Stimulated activated CD4-positive, alpha-beta T cell treated with anti-CD3 and anti-CD28 coated beads, Interleukin-2, amount 100 ng/mL, for 24 hours (primary cell): ENCODE measurements at places on chromosomes 5 and 9.

DNA sequence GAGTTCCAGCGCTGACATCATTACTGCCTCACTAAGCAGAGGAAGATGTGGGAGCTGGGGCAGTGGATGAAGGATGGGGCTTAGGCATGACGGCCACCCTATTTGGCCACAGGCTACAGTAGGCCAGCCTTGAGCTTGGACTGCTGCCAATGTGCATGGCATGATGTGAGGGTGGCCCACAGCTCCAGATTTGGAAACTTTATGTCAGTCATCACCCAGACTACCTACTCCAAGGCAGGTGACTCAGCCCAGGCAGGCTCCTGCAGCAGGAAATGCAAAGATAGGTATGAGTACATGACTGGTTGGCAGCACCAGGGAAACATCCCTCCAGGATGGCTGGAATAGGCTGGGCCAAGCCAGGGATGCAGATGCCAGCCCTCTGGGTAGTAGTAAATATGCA is 303.6 kb downstream of the SPOCK1 start:
- no peak for DNase-seq

GRCh38 chr5:156670615-156671014 is 179.5 kb upstream of the PPP1R2B start:
- DNase-seq: no peak

- DNase-seq: no peak
Observed at GRCh38 chr5:144710637-144711036, 540.0 kb downstream of the KCTD16 start.

DNA sequence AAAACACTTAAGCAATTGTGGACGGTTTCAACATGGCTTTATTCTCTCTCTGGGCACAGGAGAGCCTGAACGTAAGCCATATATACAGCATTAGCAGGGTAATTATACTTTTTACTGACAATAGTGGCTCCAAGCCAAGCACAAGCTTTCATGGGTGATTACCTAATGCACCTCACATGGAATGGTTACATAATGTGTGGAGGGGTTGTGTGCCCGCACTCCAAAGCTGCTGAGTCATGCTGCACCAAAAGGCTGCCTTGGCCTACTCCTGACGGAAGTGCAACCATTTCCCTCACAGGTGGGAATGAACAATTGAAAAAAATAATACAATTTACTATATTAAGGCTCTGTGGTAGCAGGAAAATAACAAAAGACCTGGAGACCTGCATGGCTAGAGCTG is 86.5 kb upstream of the ATP10B start:
- DNase-seq: no peak

GRCh38 chr9:70382709-70383605 is 31.5 kb downstream of the KLF9 start:
- DNase-seq: no peak

DNA sequence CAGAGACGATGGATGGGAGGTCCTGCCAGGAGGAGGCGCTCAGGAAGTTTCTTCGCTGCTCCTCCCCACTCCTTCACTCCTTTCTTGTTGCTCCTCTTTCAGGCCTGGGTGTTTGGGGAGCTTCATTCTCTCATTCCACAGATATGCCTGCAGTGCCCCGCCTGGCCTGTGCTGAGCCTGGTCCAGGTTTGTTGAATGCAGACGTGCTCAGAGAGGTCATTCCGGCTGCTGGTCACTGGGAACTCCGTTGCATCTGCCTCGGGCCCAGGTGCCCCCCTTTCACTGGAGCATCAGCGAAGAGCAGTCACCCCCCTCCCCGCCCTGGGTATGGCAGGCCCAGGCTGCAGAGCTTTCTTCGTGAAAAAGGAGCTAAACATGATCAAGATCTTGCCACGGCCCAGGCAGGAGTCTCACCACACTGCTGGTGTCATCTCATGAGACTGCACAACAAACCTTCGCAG is 15.5 kb downstream of the SURF6 start:
- DNase-seq: no peak

GRCh38 chr5:120926471-120926870 is 462.4 kb downstream of the PRR16 start:
- DNase-seq: no peak

- DNase-seq: no peak
Observed at GRCh38 chr9:80707120-80707519, 982.2 kb downstream of the TLE1 start.

DNA sequence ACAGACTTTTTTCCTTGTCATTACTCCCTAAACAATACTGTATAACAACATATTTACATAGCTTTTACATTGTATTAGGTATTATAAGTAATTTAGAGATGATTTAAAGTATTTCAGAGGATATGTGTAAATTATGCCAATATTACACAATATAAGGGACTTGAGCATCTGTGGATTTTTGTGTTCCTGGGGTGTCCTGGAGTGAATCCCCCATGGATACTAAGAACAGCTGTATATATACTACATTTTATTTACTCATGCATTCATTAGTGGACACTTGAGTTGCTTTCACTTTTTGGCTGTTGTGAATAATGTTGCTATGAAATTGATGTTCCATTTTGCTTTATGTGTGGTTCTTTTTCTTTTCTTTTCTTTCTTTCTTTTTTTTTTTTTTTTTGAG is 348.8 kb downstream of the SH3GL2 start:
- no peak for DNase-seq

DNA sequence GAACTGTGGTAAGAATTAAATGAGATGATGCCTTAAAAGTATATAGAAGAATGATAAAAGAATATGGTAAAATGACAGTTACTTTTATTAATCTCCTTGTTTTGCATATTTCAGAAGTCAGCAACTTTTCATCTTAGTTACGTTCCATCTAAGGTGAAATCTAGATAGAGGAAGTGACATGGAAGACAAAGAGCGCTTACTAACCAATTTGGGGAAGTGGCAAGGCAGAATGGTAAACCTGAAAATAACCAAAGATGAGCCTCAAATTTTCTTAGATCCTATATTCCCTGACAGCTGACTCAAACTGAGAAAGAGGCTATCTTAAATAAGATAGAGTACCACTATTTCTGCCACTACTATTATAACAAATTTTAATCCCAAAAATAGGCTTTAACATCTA is 52.5 kb downstream of the FGF10 start:
- DNase-seq: no peak

DNA sequence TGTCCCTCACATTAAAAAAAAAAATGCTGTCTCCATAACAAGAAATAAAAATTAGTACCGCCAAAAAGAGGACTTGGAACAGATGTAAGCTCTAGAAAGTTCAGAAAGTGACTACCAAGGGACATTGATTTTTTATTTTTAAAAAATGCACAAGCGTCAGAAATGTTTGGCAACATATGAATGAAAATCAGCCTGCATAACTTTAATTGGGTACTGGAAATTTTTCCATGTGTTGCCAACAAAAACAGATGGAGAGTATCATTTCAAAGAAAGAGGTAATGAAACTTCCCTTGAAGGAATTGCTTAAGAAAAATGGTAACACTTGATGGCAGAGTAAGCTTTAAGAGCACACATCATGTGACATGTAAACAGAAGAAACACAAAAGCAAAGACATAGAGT is 47.2 kb downstream of the OR2K2 start:
- no peak for DNase-seq

- DNase-seq: no peak
Observed at GRCh38 chr5:158165647-158166046, 306.7 kb upstream of the CLINT1 start.

- no peak for DNase-seq
Observed at GRCh38 chr5:76617675-76618074, 5.5 kb downstream of the F2RL2 start.

GRCh38 chr9:114790521-114790920 is 15.3 kb downstream of the TNFSF15 start:
- DNase-seq: no peak

GRCh38 chr5:131379723-131380122 is 115.9 kb downstream of the CDC42SE2 start:
- peak; percentile 53 for DNase-seq

DNA sequence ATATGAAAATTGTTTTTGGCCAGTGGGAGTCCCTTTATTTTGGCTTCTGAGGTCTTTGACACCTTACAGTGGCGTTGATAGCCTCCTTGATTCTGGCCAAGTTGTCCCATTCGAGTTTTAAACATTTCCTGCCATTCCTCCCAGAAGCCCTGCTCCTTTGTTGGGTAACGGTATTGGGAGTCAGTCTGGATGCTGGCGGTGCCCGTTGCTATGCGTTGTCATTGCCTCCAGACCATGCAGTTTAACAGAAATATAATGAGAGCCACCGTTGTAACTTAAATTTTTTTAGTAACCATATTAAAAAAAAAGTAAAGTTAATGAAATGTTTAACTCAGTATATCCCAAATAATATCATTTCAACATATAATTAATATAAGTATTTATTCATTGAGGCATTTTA is 35.0 kb downstream of the GALNT12 start:
- DNase-seq: no peak

GRCh38 chr9:120937596-120937995 is 11.0 kb upstream of the TRAF1 start:
- no peak for DNase-seq

- no peak for DNase-seq
Observed at GRCh38 chr5:54150841-54151240, 159.5 kb downstream of the ARL15 start.

- DNase-seq: no peak
Observed at GRCh38 chr5:96823900-96824380, 16.2 kb upstream of the ERAP1 start.

GRCh38 chr5:143142596-143143435 is 260.7 kb downstream of the NR3C1 start:
- DNase-seq: no peak

DNA sequence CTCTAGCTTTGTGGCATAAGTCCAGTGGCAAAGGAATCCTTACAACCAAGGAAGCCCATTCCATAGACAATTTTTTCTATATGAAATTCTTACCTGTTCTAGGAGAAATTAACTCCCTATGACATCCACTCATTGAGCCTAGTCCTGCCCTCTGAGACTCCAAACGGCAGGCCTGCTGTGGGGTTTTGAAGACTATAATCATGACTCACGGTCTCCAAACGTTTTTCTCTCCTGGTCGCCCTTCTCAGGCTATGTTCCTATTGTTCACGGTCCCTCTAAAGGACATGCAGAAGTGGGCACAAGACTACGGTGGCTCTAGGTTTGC is 611 bp downstream of the EXOSC3 start:
- no peak for DNase-seq

GRCh38 chr5:1059884-1060263 is 51.3 kb downstream of the NKD2 start:
- DNase-seq: no peak

GRCh38 chr5:159061834-159062474 is 37.8 kb downstream of the EBF1 start:
- DNase-seq: no peak

GRCh38 chr9:84278130-84278529 is 62.4 kb downstream of the SLC28A3 start:
- DNase-seq: no peak

DNA sequence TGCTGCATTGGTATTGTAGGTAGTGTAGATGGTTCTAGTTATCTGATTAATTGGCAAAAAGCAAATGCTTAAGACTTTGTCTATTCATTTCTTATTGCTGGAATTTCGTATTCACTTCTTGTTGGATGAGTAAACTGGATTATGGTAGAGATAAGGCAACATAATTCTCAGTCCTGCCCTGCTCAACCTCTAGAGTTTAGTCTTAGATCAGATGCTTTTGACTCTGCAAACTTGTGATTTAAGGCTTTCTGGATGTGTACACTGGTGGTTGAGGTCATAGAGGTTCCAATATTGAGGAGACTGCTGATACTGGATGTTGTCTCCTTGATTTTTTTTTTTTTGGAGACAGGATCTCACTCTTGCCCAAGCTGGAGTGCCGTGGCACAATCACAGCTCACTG is 35.0 kb downstream of the KIF2A start:
- no peak for DNase-seq

DNA sequence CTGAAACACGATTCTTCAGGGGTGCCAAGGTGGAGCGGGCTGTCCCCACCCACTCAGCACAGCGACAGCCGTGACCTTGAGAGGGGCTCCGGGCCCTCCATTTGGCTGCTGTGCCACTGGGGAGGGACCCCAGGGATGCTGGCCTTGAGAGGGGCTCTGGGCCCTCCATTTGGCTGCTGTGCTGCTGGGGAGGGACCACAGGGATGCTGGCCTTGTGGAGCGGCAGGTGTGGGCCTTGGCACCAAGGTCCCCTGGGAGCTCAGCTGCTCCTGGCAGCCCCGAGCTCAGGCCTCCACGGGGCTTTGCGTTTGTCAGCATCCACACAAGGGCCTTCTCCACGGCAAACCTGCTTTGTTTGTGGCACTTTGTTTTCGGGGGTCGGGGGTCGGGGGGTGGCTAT is 137.6 kb upstream of the LPCAT1 start:
- DNase-seq: no peak

- no peak for DNase-seq
Observed at GRCh38 chr9:27537027-27537435, 7.4 kb upstream of the MOB3B start.

- no peak for DNase-seq
Observed at GRCh38 chr9:19700699-19701098, 88.1 kb downstream of the SLC24A2 start.

GRCh38 chr5:82218374-82219156 is 59.6 kb downstream of the RPS23 start:
- no peak for DNase-seq
